Activated naive CD4-positive, alpha-beta T cell treated with anti-CD3 and anti-CD28 coated beads, Interleukin-2, amount 50 U/mL, for 72 hours (primary cell): ENCODE measurements at places on chromosomes 5 and 9. TPM values are rescaled to one million over a fixed set of nuclear protein-coding genes. Genes with fewer than 3 reads are reported as not detected.

Gene TRPM3
- 0.02 TPM for total RNA-seq

GRCh38 chr5:31731710-31732301 is 92.9 kb downstream of the PDZD2 start:
- no peak for DNase-seq

GRCh38 chr5:6752782-6753181 is 39.5 kb downstream of the TENT4A start:
- DNase-seq = no peak

GRCh38 chr5:132987531-132988408 is 24.3 kb upstream of the AFF4 start:
- DNase-seq = no peak

Gene GLIPR2
- total RNA-seq = 17.0 TPM

- DNase-seq = no peak
Measured at GRCh38 chr5:67693956-67694809, 497.6 kb upstream of the CD180 start.

DNA sequence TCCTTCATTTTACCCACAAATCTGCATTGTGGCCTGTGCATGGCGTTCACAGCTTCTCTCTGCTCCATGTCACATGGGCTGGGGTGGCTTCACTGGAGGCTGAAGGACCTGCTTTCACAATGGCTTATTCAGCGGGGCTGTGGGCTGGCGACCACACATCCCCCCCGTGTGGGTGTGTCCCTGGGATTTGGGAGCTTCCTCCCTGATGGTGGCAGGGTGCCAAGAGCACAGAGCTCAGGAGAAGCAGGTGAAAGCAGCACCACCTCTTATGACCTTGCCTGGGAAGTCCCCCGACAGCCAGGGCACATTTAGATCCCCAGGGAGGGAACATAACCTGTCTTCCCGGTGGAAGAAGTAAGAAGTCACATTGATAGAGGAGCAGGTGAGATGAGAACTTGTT is 5.0 kb upstream of the MED10 start:
- no peak for DNase-seq

DNA sequence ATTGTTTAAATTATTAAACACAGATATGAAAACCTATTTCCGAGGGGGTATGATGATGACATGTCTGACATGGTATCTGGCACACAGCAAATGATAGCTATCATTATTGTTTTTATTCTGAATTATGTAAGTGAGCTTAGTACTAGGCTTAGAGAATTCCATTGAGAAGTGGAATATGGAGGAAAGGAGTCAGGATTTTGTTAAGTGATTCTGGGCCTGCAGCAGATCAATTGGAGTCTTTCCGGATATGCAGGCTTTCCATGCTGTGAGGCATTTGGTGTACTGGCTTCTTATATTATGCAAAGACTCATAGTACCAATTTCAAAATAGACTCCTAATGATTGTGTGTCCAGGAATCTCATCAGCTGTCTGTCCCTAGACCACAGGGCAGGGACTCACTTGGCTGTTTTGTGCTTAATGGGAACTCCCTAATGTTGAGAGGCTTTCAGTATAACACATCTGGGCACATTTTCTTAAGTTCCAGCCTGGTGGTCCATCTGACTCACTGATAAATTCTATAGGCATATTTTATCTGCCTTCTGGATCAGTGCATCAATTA is 180.0 kb upstream of the KLF9 start:
- DNase-seq = no peak

DNA sequence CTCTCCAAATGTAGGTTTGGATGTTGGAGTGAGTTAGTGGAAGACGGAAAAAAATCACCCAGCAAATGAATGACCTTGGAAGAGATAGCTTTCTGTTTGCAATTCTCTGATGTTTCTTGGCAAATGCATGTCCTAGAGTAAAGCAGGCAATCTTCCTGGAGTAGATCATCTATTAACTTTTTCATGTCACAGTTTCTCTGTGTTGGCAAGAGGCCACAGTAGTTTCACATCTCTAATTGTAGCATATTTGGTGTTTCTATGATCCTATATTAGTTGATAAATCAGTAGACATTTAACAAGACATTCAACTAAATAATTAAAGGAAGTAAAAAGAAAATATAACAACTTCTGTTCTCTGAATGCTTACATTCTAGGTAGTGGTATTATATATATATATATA is 138.2 kb upstream of the MINAR2 start:
- DNase-seq = no peak

Gene NEUROG1
- not detected for total RNA-seq

- DNase-seq = no peak
Measured at GRCh38 chr5:69136293-69136692, 30.7 kb upstream of the CCNB1 start.

DNA sequence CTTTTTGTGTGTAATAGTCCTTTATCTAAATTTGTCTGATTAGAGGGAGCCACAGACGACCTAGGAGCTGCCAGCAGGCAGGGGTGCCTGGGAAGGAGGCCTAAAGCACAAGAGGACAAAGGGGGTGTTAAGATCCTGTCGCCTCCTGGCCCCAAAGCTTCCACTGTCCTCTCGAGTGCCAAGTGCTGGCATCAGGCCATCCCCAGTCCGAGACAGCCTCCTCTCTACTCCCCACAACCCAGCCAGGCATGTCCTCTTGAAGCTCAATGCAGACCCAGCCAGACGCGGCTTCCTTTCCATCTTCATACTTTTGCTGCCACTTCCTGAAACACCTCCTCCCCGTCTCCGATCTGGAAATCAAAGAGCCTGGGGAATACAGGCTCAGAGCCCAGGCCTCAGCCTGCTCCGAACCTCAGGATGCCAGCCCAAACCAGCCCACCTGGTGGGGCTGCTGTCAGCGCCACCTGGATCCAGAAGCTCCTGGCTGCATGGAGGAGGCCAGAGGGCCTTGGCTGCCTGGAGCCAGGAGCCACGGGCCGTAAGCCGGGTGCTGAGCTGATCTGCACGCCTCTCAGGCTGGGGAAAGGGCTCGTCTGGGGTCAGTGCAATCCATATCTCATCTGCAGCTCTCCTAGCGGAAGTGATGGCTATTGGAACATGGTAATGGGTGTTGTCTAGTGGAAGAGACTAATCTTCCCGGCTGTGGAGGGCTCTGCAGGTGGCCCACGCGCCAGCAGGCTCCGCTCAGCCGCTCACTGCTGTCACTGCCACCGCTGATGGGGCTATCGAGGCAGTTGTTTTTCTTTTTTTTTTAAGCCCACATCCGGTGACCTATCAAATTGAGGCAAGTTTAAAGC is 60.2 kb upstream of the FUBP3 start:
- no peak for DNase-seq
